Glomerular endothelial cell (primary cell): ENCODE measurements at places on chromosomes 1 and 21. TPM values are rescaled to one million over a fixed set of nuclear protein-coding genes. Genes with fewer than 3 reads are reported as not detected.

CDK18 gene
- total RNA-seq: 0.18 and 9.7 TPM in 2 replicates

CHTOP gene
- total RNA-seq: 28.3 and 43.9 TPM in 2 replicates

NPHS2 gene
- not detected in 2 replicates for total RNA-seq

PRR9 gene
- total RNA-seq: not detected in 2 replicates

ARTN gene
- 0.88 TPM in 1 of 2 replicates, not detected in the other for total RNA-seq

AGMAT gene
- 0.35 and 0.63 TPM in 2 replicates for total RNA-seq

NHLH2 gene
- total RNA-seq: not detected in 2 replicates

USP16 gene
- 15.2 and 17.9 TPM in 2 replicates for total RNA-seq

MEX3A gene
- total RNA-seq: 10.5 and 11.6 TPM in 2 replicates

FCMR gene
- total RNA-seq: 1.1 TPM in 1 of 2 replicates, not detected in the other

ROR1 gene
- total RNA-seq: 20.7 and 28.5 TPM in 2 replicates

ABCA4 gene
- total RNA-seq: 1.5 and 7.0 TPM in 2 replicates

SLC45A1 gene
- total RNA-seq: 2.2 and 2.7 TPM in 2 replicates

RHD gene
- not detected in 2 replicates for total RNA-seq

CASZ1 gene
- 5.7 and 6.2 TPM in 2 replicates for total RNA-seq

PPM1J gene
- total RNA-seq: 1.6 and 2.2 TPM in 2 replicates

IL10 gene
- total RNA-seq: not detected in 2 replicates

LIN28A gene
- 0.05 and 0.06 TPM in 2 replicates for total RNA-seq

MXRA8 gene
- total RNA-seq: 25.8 and 39.1 TPM in 2 replicates

IL20 gene
- total RNA-seq: not detected in 2 replicates

NUP210L gene
- total RNA-seq: not detected in 2 replicates

VASH2 gene
- 0.53 and 0.76 TPM in 2 replicates for total RNA-seq

SDF4 gene
- total RNA-seq: 272 and 308 TPM in 2 replicates

ATAD3C gene
- not detected in 2 replicates for total RNA-seq

IFNLR1 gene
- 0.39 and 0.41 TPM in 2 replicates for total RNA-seq

TMEM82 gene
- not detected in 2 replicates for total RNA-seq

NR5A2 gene
- total RNA-seq: 18.1 and 27.9 TPM in 2 replicates

PLA2G2C gene
- total RNA-seq: not detected in 2 replicates

ADGRL4 gene
- total RNA-seq: 170 and 186 TPM in 2 replicates

TLCD4 gene
- 0.05 TPM in 1 of 2 replicates, not detected in the other for total RNA-seq

TMOD4 gene
- not detected in 2 replicates for total RNA-seq

TCHHL1 gene
- total RNA-seq: not detected in 2 replicates

TNNI3K gene
- not detected in 2 replicates for total RNA-seq

ELF3 gene
- total RNA-seq: 0.58 and 1.4 TPM in 2 replicates

ICOSLG gene
- 4.1 and 26.4 TPM in 2 replicates for total RNA-seq

LRRIQ3 gene
- total RNA-seq: 0.10 TPM in 1 of 2 replicates, not detected in the other

CALML6 gene
- total RNA-seq: 0.18 and 1.4 TPM in 2 replicates

IFI44L gene
- total RNA-seq: 2.8 and 41.5 TPM in 2 replicates

SLC5A9 gene
- total RNA-seq: not detected in 2 replicates

RGS8 gene
- total RNA-seq: not detected in 2 replicates

RPE65 gene
- total RNA-seq: not detected in 2 replicates

CA14 gene
- not detected in 2 replicates for total RNA-seq

SYTL1 gene
- total RNA-seq: 1.8 and 5.4 TPM in 2 replicates

TNFSF18 gene
- 59.4 and 224 TPM in 2 replicates for total RNA-seq

GJC2 gene
- total RNA-seq: 0.53 TPM in 1 of 2 replicates, not detected in the other

HES4 gene
- 90.3 and 219 TPM in 2 replicates for total RNA-seq

LRRN2 gene
- total RNA-seq: 0.19 TPM in 1 of 2 replicates, not detected in the other

LTN1 gene
- total RNA-seq: 18.5 and 18.6 TPM in 2 replicates
